Mammary epithelial cell (primary cell): ENCODE measurements at places on chromosomes 7 and 10. TPM values are rescaled to one million over a fixed set of nuclear protein-coding genes. Genes with fewer than 3 reads are reported as not detected.

- DNase-seq: no peak
Observed at GRCh38 chr10:72087969-72088888, at the start of gene SPOCK2. TSS of gene SPOCK2 (minus strand) at chr10:72088551. CDS start at chr10:72088328, 223 bp downstream.

MMD2 gene
- not detected for total RNA-seq

DNA sequence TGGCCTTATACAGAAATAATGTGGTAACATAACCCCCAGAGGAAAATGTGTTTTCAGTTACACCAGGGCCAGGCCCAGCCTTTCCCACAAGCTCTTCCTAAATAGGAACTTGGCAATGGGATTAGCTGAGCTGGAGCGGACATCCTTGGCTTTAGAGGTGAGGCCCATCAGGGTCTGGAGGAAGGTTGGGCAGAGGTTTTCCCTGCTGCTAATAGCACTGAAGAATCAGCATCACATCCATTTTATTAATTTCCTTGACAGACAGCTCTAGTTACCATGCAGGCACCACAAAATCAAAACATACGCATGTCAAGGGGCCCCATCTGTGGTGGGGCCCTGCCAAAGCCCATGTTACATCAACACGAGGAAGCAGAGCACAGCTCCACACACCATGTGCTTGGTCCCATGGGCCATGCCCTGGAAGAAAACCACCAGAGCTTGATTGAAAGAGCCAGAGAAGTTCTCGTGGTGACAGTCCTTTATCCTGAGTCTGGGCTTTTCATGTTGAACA is 566.6 kb downstream of the KCNMA1 start:
- no peak for DNase-seq

TACR2 gene
- total RNA-seq: 0.37 TPM in 1 of 2 replicates, not detected in the other

AZGP1 gene
- 9.3 TPM for total RNA-seq

MSMB gene
- not detected in 2 replicates for total RNA-seq

FFAR4 gene
- not detected for total RNA-seq

GRCh38 chr7:6546498-6547251 is 4.6 kb downstream of the GRID2IP start:
- DNase-seq: peak; percentile 21

BMPER gene
- total RNA-seq: not detected in 2 replicates
